ENCODE measurements at places on chromosomes 6 and 20.

DNA sequence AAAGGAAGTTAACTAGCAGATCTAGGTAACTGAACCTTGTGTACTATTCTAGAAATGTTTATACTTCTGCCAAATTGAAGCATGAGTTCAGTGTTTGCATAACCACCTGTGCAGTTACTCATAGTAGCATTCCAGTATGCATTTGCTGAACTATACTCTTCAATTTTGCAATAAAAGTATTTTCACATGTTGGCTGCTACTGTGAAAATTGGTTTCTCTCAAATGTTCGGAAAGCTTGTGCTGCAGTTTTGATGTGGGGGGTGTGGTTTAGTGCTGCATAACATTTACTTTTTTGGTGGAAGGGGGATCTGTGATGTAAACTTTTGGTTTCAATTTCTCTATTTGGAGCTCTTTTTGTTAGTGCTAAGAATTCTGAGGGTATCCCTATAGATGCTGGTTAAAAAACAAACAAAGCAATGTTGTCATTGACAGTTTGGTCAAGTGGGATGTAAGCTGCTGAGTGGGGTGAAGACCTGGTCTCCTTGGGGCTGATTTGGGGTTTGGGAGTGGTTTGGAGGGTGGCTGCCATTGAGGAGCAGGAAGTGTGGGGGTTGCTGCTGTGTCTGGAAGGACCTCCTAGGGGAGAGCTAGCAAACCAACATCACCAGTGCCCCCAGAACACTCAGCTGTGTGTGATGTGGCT, 87.8 kb downstream of the CARMIL1 start:
- ATAC-seq, result no peak

DNA sequence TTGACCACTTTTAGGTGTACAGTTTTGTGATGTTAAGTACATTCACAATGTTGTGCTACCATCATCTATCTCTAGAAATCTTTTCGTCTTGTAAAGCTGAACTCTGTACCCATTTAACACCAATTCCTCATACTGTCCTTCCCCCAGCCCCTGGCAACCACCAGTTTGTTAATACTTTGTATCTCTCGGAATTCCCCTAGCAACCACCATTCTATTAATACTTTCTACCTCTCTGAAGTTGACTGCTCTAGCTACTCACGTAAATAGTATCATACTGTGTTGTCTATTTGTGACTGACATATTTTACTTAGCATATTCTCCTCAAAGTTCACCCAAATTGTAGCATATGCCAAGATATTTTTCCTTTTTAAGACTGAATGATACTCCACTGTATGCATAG, 82.3 kb upstream of the CLDN20 start:
- ATAC-seq, result peak; percentile 23

DNA sequence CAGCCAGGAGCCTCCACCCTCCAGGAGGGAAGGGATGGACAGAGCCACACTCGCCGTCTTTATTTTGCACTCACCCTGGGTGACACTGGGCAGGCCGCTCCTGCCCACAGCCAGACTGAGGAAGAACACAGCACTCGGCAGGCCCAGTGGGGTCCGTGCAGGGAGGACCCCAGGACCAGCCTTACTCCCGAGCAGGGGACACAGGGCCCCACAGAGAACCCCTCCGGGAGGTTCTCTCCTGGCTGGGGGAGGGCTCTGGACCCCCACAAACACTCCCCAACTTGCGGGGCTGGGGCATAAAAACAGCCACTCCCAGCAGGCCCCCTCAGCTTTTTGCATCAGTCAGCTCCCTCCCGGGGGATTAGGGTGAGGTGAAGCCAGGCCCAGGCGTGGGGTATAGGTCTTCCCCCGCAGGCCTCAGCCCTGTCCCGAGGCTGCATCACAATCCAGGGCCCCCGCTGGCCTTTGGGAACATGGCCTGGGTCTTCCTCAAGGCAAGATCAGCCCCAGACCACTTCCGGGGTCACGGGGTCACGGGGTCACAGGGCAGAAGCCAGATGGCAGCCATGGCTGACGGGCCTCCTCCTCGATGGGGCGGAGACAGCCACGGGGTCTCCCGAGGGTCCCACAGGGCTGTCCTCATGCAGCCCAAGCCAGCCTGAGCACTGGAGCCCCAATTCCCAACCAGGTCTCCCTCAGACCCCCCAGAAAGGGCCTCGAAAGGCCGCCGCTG, 3.2 kb downstream of the TNFRSF6B start:
- no peak for ATAC-seq

DNA sequence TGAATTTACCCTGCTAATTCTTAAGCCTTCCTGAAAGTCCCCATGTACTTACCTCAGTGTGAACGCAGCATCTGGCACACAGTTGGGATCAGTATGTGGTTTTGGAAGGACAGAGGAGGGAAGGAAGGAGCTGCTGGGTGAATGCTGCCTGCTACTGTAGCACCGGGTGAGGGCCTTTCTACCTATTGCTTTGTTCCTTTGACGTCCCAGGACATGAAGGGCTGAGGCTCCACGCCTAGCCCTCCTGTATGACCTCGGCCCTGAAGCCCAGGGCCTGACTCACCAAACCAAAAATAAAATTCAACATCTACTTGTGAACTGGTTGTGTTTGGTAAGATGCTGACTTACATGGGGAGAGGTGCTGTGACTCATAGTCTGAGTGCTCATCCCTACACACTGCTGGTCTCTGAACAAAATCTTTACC, 51.1 kb downstream of the ARID1B start:
- ATAC-seq, result peak; percentile 97

DNA sequence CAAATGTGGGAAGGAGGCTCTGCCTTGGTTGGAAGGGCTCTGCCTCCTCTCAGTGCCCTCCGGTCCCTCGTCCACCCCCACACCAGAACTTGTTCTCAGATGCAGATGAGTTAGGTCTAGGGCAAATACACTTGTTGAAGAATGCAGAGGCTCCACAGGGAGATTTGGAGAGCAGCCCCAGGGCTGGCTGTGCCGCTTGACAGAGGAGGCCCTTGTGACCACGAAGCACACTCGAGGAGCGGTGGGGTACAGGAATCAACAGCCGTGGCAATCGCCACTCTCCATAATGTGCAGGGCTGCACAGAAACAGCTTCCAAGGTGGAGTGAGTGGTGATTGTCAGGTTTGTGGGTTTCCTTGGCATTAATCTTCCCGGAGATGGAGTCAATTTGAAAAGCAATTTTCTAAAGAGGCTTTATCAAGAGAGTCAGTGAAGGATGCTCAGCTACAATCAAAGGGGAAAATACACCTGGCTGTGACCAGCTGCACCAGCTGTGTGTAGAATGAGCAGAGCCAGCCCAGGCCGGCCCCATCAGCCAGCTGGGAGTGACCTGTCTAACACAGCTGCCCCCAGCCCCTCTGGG, 59.5 kb downstream of the BFSP1 start:
- ATAC-seq, result no peak

DNA sequence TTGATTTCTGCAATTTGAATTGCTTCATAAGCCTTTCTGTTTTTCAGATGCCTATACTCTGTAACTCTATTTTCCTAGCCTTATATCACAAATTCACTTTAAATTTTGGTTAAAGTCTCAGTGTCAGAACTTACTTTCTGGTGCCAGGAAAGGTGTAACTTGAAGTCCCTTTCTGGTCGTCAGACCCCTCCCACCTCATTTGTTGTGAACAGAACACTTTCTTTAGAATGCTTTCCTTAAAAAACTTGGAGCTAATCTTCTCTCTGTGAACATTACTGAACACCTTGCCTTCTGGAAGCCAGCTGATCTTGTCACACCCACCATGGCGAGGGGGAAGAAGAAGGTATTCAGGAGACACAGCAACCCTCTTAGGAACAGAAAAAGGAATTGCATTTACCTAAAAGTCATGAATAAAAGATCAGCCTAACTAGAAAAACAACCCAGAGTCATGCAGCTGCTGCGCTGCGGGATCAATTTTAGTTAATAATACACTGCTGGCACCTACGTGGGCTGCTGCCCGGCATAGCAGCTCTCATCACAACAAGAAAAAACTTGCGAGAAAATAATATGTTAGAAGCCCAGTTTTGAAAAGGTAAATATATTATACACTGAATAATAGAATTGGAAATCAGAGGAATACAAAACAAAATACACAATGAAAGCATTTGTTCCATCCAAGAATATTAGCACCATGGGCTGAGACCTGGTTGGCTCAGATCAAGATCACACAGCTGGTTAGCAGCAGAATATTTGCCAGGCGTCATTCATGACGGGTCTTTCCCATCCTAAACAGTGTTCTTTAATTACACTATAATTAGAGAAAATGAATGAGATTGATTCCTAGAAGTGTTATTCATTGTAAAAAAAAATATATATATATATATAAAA, 5.8 kb upstream of the FAM217A start:
- no peak for ATAC-seq

- ATAC-seq, result peak; percentile 52
These were observed 635 bp upstream of the C20orf203 start for GRCh38 chr20:32674362-32674789.

DNA sequence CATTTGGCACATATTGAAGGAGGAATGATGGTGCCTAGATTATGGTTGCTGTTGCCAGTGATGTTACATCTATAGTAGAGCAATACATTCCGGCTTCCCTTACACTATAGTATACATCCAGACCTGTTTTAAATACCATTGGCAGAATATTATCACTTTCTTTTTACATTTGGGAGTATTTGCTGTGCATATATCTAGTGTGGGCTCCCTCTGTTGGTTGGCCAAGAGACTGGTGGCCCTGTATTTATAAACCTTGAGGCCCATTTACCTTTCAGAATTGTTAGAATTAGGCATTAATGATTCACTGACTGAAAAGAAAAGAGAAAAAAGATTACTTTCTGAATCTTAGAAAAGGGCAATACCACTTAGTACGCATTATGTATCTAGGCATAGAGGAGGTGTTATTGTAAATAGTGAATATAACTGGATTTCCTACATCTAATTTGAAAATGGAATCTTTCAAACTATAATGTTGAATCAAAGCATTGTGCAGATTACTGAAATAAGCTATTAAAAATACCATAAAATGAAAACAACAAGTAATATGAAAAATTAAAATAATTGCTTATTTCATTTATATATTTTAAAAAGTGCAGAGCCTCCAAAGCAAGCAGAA, 628.8 kb upstream of the MAN1A1 start:
- ATAC-seq, result no peak

GRCh38 chr6:36169023-36170007, 27.2 kb upstream of the BRPF3 start:
- ATAC-seq, result peak; percentile 72

DNA sequence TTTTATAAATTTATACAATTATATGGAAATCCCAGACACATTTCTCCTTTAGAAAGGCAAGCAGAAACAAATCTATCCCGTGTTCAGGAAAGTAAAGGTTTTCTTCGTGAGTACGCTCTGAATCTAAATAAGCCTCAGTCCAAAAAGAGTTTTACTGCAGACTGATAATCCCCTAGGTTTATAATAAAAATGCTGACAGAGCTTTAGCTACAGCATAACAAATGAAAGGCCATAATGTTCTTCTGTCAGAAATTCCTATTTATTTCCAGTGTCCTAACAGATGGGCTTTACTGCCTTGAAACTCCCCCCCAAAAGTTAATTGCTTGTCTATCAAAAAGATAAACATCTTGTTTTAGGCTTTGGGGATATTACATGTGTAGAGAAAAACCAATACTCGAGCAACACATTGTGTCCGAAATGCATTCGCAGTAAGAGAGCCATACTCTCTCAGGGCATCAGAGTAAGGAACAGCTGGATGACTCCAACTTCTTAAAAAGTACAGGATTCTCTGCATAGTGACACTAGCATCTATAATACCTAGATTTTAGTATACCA, 109.0 kb downstream of the PRKN start:
- no peak for ATAC-seq

DNA sequence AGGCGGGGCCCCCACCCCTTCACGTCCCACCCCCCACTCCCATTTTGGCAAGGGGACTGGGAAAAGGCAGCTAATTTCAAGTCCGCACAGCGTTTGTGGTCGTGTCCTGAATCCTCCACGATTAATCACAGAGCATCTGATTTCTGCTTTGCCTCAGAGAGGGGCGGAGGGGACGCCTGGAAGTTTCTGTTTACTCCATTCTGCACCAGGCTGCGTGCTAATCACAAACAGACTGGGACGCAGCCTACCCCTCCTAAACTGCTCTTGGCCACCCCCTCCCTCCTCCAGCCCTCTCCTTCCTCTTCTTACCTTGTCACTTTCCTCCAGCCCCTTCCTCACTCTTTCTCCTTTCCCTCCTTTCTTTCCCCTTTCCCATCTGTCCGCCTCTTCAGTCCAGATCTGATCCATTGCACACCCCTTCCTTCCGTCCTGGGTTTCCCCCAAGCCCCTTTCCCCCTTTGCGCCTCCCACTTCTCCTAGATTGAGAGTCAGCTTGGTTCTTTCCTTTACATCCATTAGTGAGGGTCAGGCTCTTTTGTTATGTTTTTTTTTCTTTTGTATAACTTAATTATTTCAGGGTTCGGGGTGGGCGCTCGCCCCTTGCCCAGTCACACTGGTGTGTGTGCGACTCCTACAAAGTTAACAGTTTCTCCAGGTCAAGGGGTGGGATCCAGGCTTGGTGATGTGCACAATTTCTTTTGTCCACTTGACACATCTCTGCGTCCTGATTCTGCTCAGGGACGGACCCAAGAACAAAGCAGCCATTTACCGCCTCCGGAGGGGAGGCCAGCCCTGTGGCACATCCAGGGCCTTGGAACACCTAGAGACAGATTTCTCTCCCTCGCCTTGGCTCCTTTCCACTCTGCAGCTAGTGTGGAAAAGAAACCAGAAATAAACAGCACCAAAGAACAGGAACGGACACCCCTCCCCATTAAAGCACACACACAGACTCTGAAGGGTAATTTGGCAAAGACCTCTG, 520 bp upstream of the RIPOR3 start:
- no peak for ATAC-seq

GRCh38 chr6:145279993-145280392, 455.3 kb downstream of the EPM2A start:
- ATAC-seq, result no peak

GRCh38 chr6:112268019-112268418, 13.7 kb upstream of the LAMA4 start:
- no peak for ATAC-seq

DNA sequence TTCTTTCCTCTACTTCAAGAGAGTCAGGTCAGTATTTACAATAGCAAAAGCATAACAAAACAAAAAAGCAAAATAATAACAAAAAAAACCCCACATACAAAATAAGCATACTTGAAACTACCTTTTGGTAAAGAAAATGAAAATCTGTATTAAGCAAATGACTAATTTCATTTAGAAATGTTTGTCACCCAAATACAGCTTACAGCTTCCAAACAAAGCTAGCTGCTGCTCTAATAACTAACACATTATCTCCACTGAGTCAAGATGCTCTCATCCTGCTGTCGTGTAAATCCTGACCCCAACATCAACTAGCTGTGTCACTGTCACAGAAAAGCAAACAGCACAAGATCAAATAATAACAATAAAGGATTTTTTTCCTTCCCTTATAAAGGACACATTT, 21.7 kb downstream of the MAP7 start:
- no peak for ATAC-seq

DNA sequence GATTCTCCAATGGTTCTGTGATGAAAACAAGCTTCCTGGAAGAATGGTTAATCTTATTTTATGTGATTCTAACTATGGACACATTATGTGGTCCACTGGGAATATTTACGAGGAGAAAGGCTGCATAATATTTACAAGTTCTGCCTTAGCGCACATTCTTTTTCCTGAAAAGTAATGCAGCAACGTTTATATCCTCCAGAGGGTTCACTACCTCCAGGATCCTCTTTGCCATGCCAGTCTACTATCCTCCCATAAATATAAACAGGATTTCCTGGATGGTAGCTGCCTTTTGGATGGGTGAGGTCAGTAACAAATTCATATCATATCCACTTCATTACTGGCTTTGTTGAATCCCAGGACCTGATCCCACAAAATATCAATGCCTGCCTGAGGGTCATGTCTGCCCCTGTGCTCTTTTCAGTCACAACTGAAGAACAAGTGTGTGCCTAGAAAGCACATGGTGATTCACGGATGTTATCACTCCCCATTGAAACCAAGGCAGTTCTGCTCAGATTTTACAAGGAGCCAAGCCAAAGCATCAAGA, 30.4 kb downstream of the ADGRF5 start:
- no peak for ATAC-seq
